HT1080 (cell line): ENCODE measurements at places on chromosomes 11 and 22. TPM values are rescaled to one million over a fixed set of nuclear protein-coding genes. Genes with fewer than 3 reads are reported as not detected.

DNA sequence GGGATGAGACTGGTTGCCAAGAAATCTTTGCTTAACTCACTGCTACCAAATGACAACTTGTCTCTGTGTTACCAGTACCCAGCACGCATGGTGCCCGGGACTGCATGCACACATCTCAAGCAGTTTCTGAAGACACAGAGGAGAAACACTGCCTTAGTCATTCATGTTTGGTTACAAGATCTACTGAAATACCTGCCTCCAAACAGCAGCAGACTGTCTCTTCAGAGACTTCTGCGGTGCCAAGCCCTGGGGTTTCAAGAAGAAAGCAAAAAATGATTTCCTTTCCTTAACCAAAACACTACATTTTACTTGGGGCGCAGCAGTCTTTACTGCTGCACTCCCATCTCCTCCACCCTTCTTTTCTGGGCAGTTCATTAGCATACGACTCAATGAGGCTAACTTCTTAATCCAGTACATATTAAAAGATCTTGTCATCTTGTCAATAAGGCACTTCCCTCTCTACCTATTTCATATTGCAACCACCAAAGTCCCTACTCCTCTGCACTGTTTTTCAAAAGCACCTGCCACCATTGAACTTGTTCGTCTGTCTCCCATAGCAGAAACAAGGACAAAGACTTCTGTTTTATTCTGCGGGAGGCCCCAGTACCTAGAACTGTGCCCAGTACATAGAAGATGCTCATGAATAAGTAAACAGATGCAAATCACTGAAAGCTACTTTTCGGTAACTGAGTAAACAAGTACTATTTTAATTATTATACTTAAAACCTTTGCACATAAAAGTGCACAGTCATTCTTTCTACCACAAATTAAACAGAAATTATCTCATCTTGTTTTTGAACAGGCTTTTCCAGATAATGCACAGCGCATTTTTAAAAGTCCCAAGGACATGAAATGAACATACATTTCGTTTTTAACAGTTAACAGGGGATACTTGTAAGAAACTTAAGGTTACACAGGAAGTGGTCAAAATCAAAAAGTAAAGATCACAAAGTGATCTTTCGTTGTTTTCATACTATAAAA lies 4.0 kb downstream of the NAP1L4 start:
- no peak for DNase-seq

The NLRP14 gene
- total RNA-seq: not detected in 2 replicates

The DUSP8 gene
- 0.07 and 0.40 TPM in 2 replicates for total RNA-seq

DNA sequence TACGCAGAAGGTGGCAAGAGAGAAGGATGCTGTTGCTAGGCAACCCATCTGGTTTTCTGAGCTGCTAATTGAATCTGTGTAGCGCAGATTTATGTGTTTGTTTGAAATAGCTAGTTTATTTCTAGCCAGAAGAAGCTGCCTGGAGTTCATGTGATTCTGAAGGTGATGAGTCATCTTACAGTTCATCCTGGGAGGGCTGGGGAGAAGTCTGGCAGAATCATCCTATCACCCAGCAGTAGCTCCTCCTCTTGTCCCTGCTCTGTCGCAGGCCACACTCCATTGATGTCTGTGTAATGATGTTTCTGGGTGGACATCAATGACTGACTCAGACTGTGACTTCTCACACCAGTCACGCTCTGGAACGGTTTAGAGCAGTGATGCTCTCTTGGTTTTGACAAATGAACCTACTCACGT lies 4.8 kb upstream of the FBXO7 start:
- DNase-seq: peak; percentile 63

DNA sequence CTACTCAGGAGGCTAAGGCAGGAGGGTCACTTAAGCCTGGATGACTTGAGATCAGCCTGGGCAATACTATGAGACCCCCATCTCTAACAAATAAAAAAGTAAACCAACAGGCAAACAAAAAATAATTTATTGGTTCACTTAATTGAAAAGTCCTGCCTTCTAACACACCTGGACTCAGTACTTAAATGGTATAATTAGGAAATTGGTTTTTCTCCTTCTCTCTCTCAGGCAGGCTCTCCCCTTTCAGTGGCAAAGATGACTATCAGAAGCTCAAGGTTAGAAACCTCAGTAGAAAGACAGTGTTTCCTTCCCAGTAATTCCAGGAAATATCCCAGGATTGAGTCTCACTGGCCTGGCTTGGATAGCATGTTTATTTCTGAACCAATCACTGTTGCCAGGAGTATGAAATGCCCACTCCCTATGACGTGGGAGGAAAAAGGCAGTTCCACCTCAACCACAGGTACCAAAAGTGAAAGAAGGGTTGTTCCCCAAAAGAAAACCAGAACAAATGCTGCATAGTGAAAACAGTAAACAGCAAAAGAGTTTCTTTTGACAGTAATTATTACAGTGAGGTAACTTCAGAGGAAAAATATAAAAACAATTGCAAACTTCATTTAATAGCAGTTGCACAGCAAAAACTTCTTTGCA lies 56.3 kb upstream of the SOX6 start:
- peak; percentile 3 for DNase-seq

- peak; percentile 54 for DNase-seq
These were observed 6.0 kb upstream of the CLCF1 start for GRCh38 chr11:67379061-67380058.

DNA sequence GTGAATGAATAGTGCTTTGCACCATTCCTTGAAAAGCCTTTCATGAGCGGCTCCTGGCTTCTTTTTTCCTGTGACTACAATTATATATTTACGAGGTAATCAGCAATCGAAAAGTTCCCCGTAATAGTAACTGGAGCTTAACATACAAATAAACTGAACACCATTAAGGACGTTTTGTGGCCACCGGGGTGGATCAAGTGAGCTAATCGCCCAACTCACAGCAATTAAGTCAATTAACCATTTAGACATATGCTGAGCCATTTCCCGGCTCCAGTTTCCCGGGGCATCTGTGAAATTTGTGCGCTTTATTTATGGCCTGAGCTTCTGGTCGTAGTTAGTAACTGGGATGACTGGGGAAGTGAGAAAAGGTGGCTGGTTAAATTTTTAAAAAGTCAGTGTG lies 465.2 kb downstream of the MIAT start:
- DNase-seq: no peak

DNA sequence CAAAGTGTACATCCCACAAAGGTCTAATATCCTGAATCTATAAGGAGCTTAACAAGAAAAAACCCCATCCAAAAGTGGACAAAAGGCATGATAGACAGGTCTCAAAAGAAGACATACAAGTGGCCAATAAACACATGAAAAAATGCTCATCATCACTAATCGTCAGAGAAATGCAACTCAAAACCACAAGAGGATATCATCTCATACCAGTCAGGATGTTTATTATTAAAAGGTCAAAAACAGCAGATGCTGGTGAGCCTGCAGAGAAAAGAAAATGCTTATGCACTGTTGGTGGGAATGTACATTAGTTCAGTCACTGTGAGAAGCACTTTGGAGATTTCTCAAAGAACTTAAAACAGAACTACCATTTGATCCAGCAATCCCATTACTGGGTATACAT lies 12.7 kb downstream of the LGALS12 start:
- DNase-seq: no peak

The NXPE1 gene
- not detected in 2 replicates for total RNA-seq

The FJX1 gene
- 29.4 and 32.3 TPM in 2 replicates for total RNA-seq

DNA sequence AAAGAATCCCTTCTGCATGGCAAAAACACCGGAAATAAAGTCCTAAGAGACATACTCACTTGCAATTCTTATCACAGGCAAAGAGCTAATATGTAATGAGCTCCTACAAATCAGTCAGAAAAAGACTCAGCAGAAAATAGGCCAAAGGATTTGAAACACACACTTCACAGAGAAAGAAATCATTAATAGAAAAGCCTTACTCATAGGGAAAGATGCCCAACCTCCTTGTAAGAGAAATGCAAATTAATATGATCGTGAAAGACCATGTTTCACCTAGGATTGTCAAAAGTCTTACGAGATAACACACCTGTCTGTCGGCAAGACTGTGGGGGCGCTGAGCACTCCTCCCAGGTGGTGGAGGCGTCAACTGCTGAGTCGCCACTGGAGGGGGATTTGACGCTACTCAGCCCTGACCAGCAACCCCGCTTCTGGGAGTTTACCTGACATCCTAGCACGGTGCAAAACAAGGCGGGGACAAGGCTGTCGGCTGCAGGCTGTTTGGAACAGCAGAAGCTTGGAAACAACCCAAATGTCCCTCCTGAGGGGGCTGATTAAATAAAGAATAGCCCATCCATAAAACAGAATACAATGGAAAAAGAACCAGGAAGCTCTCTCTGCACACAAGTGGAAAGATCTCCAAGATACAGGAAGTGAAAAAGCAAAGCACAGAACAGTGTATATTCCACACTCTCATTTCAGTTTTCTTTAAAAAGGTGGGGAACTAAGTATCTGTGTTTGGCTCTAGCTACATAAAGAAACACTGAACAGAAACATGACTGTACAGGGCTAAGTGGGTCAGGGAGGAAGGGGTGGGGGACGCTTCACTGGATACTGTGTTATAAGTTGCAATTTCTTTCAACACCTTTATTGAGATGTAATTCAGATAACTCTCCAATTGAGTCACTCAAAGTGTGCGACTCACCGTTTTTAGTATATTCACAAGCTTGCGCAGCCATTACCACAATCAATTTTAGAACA lies 11.5 kb downstream of the CSNK1E start:
- DNase-seq: no peak

DNA sequence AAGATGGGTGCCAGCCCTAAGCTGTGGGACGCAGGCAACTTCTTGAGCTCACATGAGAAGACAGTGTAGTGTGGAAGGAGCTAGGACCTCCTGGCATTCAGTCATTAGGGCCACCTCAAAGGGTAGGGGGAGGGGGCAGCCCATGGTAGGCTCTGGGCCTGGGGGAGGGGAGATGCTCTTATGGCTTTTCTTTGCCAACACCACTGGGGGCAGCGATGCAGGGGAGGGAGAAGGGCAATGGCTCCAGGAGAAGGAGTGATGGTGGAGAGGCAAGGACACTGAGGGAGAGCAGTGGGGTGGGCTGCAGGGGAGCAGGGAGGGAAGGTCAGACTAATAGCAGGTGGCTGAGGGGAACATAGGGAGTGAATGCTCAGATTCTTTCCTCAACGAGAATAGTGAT lies 63.3 kb upstream of the SUSD2 start:
- DNase-seq: no peak

GRCh38 chr11:128476049-128476448 lies 111.3 kb downstream of the ETS1 start:
- no peak for DNase-seq

GRCh38 chr11:124769806-124770774 lies 8.0 kb upstream of the ESAM start:
- peak; percentile 80 for DNase-seq

- DNase-seq: no peak
These were observed 113.2 kb upstream of the RAG2 start for GRCh38 chr11:36711104-36711825.

- peak; percentile 99 for DNase-seq
These were observed 12.9 kb downstream of the CD59 start for GRCh38 chr11:33723238-33723881.

GRCh38 chr22:35150183-35151107 lies 84.5 kb downstream of the ISX start:
- peak; percentile 60 for DNase-seq

- DNase-seq: peak; percentile 4
These were observed 105.6 kb downstream of the ATXN10 start for GRCh38 chr22:45777046-45777851.

The PNPLA5 gene
- not detected in 2 replicates for total RNA-seq

The NCR3LG1 gene
- 0.27 and 0.53 TPM in 2 replicates for total RNA-seq

DNA sequence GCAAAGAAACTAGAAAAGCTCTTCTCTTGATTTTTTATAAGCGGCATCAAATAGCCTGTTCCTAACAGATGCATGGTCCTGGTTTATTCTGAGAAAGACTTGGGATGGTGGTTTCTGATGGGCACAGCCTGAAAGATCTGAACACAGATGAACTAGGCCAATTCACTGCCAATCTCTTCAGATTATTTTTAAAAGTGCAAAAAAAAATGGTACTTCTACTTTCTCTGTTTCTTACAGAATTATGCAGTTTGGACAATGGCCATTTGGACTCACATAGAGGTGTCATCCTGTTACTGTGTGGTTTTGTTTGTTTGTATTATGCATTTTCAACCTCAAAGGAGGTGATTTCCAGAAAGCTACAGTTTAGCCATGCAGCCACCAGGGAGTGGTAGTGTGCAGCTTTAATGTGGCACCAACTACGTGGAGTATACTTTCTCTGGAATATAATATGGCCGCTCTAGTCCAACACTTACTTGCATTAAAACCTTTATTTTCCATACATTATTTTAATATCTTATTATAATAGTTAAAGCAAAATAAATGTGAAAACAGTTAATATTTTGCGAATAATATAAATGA lies 469.8 kb upstream of the KIRREL3 start:
- DNase-seq: peak; percentile 35

The FIBIN gene
- total RNA-seq: not detected in 2 replicates
